ENCODE measurements at places on chromosomes 11 and 22.

DNA sequence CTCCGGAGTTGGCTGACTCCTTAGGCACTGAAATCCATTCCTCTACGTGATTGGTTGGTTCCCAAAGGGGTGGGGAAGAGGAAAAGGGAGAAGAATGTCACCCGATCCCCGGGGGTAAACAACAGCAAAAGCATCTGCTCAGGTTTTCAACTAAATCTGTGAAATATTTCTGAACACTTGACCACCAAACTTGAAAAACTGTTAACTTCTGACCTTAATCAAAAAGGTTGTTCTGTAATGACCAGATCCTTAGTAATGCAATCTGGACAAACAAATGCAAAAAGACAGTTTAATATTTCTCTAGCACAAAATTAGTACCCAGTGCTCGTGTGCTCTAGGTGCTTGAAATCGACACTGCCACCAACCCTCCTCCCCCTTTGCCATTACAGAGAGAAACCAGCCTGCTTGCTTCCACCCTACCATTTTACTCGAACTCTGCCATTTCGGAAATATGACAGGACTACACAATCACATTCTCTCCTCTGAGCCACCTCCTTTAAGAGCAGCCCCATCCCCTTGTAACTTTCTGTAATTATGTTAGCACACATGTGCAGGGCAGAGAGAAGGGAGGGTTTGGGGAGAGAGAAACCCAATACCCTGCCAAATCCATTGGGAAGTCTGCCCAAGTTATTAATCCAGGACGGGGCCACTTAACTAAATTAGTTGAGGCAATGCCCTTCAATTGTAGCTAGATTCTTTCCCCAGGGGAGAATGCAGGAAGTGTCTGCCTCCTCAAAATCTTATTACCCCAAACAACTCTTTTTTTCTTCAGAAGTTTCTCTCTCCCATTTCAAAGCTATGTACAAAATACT, 113.8 kb downstream of the RBFOX2 start:
- no peak for DNase-seq

DNA sequence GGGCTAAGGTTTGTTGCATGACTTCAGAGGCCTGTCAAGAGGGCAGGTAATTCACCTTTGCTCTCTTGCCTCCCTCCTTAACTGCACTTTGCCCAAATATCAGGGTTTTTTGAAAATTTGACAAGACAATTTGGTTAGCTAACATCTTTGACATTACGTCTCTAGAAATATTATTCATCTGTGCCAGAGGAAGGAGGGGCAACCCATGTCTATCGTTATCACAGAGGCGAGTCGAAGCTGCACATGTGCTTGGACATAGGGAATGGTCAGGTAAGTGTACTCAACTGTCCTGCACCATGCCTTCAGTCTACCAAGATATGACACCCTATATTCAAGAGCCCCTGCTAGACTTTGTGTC, 3.7 kb downstream of the AKIP1 start:
- no peak for DNase-seq

- DNase-seq, result no peak
Observed at GRCh38 chr22:27164781-27165503, 507.6 kb downstream of the MIAT start.

GRCh38 chr11:69634069-69634468, 6.9 kb upstream of the CCND1 start:
- no peak for DNase-seq

- no peak for DNase-seq
Observed at GRCh38 chr11:12110714-12111548, 541 bp downstream of the MICAL2 start.

DNA sequence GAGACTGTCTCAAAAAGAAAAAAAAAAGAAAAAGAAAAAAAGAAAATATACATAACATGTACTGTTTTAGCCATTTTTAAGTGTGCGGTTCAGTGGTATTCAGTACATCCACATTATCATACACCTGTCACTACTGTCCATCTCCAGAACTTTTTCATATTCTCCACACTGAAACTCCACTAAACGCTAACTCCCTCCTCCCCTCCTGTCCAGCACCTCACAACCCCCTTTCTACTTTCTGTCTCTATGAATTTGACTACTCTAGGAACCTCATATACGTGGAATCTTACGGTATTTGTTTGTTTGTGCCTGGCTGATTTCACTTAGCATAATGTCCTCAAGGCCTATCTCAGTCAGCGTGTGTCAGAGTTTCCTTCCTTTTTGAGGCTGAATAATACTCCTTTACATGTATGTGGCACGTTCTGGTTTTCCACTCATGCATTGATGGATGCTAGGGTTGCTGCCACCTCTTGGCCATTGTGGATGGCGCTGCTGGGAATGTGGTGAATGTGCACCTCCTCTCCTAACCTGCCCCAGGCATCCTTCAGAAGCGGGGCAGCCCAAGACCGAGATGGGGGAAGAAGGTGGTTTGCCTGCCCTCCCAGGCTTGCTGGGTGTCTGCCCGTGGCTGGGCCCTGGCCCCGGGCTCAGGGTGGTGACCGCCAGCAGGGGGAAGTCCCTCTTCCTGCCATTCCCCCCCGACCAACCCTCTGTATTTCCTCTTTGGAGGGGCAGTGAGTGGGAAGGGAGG, 60.5 kb downstream of the BCR start:
- DNase-seq, result no peak

- no peak for DNase-seq
Observed at GRCh38 chr11:64458997-64459396, 100.0 kb downstream of the RPS6KA4 start.

- no peak for DNase-seq
Observed at GRCh38 chr11:78325274-78325781, 92.3 kb downstream of the GAB2 start.

DNA sequence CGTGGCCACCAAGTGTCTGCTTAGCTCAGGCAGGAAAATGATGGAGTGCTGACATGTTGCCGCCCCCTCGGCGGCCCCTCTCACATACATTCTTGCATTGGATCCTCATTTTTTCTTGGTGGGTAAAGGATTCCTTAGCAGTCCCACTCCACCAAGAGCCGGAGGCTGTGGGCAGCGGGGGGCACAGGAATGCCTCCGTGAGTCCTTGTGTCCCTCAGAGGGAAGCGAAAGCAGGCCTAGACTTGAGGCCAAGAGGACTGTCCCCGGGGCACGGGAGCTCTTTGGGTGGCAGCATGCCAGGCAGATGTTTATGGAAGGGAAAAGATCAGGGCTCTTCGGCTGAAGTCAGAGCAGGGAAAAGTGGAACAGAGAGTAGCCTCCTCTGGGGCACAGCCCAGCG, 21.6 kb downstream of the LRFN4 start:
- no peak for DNase-seq

- no peak for DNase-seq
Observed at GRCh38 chr22:17110791-17111550, 10.2 kb downstream of the TMEM121B start.

DNA sequence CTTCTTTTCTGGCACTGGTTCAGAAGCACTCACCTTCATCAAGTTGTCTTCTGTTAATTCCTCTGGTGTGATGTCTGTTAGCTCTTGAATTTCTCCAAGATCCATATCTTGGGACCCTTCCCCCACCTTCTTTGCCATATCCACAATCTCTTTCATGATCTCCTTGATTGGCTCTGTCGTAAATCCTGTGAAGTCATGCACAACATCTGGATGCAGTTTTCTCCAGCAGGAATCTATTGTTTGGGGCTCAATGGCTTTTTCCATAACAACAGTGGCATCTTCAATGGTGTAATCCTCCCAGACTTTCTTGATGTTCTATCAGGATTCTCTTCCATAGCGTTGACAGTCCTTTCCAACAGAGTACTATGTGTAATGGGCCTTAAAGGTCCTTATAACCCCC, 96.9 kb downstream of the CSTPP1 start:
- DNase-seq, result no peak

DNA sequence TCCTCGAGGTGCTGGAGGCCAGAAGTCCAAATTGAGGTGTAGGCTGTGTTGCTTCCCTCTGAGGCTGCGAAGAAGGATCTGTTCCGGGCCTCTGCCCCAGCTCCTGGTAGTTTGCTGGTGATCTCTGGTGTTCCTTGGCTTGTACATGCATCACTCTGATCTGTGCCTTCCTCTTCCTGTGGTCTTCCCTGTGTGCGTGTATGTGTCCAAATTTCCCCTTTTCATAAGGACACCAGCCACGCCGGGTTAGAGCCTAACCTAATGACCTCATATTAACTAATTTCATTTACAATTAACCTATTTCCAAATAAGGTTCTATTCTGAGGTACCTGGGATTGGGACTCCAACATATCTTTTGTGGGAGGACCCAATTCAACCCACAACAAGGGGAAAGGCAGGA, 21.5 kb downstream of the RIBC2 start:
- no peak for DNase-seq

GRCh38 chr22:36874309-36874696, 13.5 kb downstream of the NCF4 start:
- no peak for DNase-seq

- DNase-seq, result no peak
Observed at GRCh38 chr22:18110954-18111758, 547 bp downstream of the TUBA8 start.

DNA sequence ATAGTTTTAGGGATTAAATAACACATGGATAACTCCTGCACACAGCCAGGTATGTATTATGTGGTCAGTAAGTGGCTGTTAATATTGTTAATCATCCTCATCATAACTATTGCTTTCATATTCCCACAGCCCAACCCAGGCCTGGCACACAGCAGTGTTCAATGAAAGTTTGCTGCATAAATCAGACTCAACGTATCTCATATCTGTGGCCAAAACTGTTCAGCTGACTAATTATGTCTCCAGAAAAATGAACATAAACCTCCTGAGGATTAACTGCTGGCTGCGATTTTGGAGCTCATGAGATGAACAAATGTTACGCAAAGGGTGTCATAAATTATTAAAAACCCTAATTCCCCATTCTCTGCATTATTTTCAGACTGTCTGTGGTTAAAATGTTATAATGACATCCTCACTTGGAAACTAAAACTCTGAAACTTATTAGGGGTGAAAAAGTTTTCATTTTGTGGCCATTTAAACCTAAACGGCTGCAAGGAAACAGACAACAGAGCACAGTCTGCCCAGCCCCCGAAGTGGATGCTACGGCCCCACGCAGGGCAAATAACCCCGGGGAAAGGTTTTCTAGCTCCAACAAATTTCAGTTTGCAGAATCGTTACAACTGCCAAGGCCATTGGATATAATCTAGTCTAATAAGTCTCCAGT, 17.3 kb downstream of the ABCC8 start:
- DNase-seq, result no peak

GRCh38 chr11:117554601-117555333, 227.1 kb downstream of the CEP164 start:
- no peak for DNase-seq

DNA sequence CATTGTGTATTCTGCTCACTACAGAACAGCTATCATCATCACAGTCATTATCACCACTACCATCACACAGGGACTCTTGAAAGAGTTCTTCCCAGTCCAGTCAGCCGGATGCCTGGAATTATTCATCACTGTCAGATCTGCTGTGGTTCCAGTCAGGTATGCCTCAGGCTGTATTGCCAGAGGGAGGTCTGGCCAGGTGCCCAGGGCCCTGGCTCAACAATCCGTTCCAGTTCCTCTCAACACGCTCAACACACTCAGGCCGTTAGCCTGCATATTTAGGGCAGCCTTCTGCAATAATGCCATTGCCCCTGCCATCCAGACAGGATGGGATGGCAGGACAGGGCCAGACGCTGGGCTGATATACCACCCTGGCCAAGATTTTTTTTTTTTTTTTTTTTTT, 28.6 kb upstream of the RASL10A start:
- no peak for DNase-seq

- no peak for DNase-seq
Observed at GRCh38 chr22:32352681-32353080, 5.0 kb upstream of the RFPL3 start.

DNA sequence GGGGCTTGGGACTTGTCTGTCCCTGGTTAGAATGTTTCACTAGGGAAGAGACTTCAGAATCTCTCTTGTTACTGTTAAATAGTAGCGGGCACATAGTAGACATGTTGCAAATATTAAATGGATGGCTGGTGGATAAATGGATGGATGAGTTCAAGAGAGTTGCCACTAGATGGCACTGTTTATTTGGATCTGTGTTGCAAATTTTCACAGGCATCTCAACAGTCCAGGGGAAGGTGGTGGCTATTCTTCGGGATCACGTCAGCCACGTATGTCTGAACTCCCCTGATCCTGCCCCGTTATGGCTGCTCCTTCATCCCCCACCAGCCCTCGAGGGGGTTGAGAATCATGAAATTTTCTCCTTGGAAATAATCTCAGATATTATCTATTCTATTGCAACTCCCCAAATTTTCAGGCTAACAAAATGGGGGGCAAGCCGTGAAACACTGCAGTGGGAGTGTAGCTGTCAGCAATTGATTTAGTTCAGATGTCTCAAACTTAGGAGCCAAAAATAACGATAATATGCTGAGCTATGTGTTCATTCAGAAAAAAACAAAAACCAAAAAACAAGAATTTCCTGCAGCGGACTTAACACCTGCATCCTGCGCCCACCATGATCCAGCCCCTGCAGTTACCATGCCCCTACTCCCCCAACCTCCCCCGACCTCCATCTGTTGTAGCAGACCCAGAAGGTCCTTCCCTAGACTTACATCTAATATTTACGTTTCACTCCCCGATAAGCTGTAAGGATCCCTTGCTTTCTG, 29.1 kb upstream of the BIRC3 start:
- DNase-seq, result no peak

DNA sequence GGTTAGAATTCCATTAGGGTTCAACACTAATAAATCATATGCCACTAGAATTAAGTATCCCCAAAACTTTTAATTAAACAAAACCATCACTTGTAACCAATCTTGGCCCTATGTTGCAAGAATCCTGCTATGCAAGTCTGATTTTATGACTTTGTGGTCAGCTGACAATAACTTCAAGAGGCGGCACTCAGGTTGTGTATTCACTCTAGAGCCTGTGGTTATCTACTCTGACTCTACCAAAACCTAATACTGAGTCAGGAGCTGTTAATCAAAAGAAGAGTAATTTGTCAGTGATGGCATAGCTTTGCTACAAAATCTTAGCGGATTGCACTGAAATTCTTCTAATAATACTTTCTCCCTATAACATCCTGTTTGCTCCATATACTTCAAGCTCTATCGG, 253.7 kb downstream of the AASDHPPT start:
- no peak for DNase-seq

DNA sequence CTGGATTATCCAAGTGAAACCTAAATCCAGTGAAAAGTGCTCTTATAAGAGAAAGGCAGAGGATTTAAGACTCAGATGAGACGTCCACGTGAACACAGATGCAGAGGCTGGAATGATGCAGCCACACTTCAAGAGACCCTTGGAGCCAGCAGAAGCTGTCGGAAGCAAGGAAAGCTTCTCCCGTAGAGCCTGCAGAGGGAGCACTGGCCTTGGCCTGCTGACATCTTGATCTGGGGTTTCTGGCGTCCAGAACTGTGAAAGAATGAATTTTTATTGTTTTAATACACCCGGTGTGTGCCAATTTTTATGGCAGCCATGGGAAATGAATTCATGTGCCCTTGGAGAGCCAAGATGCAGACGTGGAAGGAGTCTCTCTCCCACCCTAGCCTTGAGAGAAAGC, 407.0 kb upstream of the B3GAT1 start:
- no peak for DNase-seq

- DNase-seq, result no peak
Observed at GRCh38 chr22:38456841-38457699, 2.1 kb upstream of the KCNJ4 start.

GRCh38 chr22:19767427-19768341, 7.1 kb downstream of the TBX1 start:
- no peak for DNase-seq

- no peak for DNase-seq
Observed at GRCh38 chr22:27754888-27755480, 46.6 kb downstream of the MN1 start.

- no peak for DNase-seq
Observed at GRCh38 chr11:958101-958500, 32.4 kb downstream of the AP2A2 start.

GRCh38 chr22:17773606-17774205, 563 bp downstream of the BID start:
- DNase-seq, result peak; percentile 84

GRCh38 chr11:9172389-9172788, 81.0 kb upstream of the SCUBE2 start:
- no peak for DNase-seq
